ENCODE measurements at places on chromosomes 16 and 17. TPM values are rescaled to one million over a fixed set of nuclear protein-coding genes. Genes with fewer than 3 reads are reported as not detected.

Gene CALB2
- 8.2 TPM for total RNA-seq

Gene GNGT2
- 1.6 TPM for total RNA-seq

Gene GINS2
- 0.16 TPM for total RNA-seq

Gene EVPLL
- total RNA-seq, result not detected

Gene PRR11
- 0.49 TPM for total RNA-seq

Gene C16orf89
- 14.7 TPM for total RNA-seq

Gene OR1A1
- total RNA-seq, result not detected

Gene C1QTNF8
- total RNA-seq, result not detected

Gene KIF2B
- total RNA-seq, result not detected

DNA sequence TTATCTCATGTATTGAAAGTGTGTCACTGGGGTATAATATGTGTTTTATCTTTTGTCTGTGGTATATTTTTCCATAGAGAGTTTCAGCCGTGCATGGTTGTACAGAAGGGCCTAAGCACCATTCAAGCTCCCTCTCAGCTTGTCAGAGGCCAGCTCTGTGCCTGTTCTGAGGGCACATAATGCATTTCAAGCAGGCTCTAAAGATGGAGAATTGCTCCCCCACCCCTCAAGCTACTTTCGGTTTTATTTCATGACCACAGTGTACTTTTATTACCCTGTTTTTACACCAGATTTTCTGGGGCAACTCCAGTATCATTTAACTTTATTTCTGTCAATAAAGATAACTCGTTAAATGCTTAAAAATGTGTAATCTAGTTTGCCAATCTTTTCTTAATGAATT lies 131.7 kb downstream of the SHISA6 start:
- DNase-seq, result no peak

GRCh38 chr16:822909-823297 lies 22.4 kb upstream of the GNG13 start:
- DNase-seq, result no peak

DNA sequence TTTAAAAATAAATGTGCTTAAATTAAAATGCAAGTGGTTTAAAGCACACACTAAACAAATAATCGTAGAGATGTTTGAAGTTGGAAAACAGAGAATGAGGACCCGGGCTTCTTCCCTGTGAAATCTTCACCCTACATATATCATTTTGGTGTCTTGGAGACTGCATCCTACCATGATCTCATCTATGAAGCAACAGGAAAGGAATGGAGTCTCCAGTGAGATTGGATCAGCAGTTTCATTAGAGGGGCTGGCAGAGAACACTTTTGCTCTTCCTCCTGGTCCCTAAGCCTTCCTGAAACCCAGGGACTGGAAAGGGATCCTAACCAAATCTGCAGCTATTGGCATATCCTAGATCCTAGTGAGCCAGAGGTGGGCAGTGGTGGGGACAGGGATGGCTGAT lies 85.0 kb downstream of the GRIN2A start:
- no peak for DNase-seq

DNA sequence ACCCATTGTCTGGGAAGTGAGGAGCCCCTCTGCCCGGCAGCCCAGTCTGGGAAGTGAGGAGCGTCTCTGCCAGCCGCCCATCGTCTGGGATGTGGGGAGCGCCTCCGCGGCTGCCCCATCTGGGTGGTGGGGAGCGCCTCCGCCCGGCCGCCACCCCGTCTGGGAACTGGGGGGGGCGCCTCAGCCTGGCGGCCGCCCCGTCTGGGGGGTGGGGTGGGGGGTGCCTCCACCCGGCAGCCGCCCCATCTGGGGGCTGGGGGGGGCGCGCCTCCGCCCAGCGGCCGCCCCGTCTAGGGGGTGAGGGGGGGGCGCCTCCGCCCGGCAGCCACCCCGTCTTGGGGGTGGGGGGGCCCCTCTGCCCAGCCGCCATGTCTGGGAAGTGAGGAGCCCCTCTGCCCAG lies 78.4 kb downstream of the RPGRIP1L start:
- no peak for DNase-seq

DNA sequence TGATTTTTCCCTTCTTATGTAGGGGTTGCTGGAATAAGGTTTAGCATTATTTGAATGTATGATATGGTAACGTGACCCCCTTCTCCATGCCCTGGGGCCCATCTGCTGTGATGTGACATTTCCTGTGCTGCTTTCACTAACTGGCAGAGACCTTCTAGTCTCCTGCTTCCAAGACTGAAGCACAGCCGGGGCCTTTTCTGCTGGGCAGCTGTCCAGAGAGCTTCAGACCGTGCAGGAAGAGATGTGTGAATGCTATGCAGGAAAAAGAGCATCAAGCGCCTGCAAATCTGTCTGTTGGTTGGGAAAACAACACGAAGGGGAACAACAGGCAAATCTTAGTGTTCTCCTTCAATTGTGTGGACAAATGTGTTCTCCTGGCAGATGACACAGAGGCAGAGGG lies 128.5 kb downstream of the SPACA3 start:
- no peak for DNase-seq

GRCh38 chr17:57586742-57587141 lies 158.4 kb downstream of the CCDC182 start:
- DNase-seq, result no peak

DNA sequence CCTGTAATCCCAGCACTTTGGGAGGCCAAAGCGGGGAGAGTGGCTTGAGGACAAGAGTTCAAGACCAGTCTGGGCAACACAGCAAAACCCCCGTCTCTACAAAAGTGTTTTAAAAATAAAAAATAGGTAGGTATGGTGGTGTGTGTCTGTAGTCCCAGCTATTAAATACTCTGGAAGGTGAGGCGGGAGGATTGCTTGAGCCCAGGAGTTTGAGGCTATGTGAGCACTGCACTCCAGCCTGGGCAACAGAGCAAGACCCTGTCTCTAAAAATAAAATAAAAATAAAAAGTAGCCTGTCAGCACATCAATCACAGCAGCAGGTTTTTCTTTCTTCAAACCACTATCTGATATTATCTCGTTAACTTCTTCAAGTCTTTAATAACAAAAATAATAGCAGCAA lies 1.6 kb downstream of the USP31 start:
- DNase-seq, result no peak

DNA sequence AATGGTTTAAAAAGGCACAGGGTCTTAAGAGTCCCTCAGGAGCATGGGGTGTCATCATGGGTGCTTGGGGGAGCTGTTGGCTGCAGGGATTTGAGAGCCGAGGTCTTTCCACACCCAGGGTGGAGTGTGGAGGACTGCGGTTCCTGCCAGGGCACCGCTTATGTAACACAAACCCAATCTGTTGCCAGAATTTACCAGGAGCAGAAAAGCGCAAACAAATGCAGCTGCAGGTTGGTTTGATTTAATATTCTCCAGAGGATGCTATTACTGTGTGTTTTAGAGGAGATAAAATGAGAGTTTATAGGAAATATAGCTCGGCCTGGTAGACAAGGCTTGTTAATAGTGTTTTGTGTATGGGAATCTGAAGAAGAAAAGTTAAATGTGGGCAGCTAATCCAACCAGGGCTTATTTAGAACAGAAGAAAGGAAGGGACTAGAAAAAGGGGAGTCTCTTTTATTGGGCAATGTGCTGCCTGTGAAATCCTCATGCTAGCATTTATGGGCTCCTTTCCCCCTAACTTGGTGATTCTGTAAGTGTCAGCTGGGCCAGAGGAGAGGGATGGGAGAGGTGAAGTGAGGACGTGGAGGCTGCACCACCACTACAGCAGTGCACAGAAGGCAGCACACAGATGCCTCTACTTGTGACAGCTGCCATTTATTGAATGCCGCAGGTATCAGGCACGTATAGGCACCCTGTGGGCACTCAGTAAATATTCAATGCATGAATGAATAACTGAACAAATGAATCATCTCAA lies 174.7 kb downstream of the KATNIP start:
- no peak for DNase-seq

DNA sequence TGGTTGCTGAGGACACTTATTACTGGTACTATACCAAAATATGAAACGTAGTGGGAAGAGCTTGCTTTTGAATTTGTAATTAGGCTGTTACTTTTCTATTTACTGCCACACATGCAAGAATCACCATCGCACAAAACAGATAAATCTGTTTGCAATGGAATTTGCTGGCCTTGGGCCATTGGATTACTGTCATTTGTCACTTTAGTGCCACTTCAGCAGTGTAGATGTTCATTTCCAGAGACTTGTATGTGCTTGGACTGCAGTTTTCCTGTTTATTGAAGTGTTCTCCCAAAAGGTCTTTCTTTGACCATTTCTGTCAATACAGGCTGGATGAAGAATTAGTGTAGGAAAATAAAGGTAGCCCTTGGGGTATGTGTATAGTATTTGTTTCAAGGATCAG lies 4.5 kb downstream of the USP10 start:
- no peak for DNase-seq

DNA sequence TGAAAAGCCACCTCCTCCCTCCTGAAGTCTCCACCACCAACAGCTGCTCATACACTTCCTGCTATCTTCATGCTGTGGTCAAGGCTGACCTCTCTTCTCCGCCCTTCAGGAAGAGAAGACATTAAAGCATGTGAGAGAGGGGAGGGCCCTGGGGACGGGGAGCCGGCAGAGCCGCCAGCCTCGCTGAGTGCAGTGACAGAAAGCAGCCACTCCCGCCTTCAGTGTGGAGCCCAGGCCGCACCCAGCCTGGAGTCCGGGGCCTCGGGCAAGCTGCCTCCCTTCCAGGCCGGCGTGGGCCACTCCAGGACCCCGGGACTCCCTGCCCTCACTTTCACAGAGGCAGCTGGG lies 94.7 kb upstream of the TNRC6C start:
- no peak for DNase-seq

DNA sequence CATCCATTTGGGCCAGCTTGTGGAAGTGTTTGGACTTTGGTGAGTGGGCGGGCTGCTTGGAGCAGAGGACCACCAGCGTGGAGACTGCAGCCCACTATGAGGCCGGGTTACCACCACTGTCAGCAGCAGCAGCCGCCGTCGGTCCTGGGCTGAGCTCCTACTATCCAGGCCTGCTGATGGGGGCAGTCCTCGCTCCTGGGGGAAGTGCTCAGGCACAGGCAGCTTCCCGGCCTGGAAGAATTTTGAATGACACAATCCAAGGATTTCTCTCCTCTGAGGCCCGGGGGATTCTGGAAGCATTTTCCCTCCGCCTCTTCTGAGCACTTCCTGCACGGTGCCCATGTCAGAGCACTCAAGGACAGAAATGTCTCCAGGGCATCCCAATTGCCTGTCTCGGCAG lies 5.3 kb upstream of the NOD2 start:
- no peak for DNase-seq

Measured in sigmoid colon (tissue), 7 donors.